ENCODE measurements at places on chromosomes 11 and 22.

- no peak for DNase-seq
Observed at GRCh38 chr11:19225581-19225980, 15.2 kb downstream of the E2F8 start.

DNA sequence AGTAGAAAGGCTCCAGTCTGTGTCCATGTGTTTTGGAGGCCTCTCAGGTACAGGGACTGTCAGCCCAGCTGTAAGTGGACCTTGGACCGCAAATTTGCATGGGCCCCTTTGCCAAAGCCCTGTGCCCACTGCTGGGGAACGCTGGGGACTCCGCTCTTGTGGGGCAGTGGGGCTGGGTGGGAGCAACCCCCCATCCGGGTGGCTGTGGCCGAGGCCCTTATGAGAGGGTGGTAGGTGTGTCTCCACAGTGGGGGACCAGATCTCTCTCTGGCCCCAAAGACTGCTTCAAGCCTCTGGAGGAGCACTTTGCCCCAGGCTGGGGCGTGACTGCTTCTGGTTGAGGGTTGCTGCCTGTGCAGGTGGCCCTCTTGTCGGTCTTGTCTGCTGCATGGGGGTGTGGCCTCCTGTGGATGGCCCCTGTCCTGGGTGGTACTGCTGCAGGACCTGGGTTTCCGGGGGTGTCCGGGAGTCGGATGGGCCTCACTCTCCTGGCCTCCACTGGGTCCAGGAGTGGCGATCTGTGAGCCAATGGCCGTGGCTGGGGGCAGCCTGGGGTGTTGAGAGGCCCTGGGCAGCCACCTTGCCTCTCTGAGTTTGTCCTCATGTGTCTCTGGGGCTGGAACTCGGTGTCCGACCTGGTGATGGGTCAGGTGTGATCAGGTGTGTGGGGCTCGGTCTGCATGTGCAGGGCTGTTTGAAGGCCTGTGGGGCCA lies 15.9 kb downstream of the KCNQ1 start:
- no peak for DNase-seq

GRCh38 chr11:128553662-128554362 lies 33.5 kb downstream of the ETS1 start:
- DNase-seq = peak; percentile 59

DNA sequence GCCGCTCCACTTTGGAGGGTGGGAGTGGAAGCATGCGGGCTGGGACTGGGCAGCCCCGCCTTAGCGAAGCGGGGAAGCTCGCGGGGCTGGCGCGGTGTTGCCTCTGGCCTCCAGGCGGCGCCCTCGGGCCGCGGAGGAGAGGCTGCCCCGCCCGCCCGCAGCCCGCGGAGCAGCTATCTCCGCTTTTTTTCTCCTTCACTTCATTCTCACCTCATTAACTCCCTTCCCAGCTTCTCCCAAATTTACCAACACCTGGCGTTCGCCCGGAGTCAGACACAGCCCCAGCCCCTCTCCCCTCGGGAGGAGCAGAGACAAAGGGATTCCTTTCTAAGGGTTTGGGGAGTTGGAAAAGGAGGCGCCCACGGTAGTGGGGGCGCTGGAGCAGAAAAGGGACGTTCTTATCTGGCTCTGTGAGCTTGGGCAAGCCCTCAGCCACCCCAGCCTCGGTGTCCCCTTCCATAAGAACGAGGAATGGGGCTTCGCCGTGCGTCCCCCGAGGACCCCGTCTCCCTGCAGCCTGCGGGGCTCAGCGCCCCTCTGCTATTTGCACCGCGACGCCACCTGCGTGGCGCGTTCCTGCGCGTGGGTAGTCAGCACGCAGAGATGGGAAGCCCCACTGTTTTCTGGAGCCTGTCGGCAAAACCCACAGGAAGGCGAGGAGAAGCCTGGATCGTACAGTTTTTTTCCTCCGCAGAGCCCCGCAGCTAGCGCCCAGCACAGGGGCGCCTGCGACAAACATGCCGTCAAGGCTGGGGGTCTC lies 1.5 kb upstream of the WNT11 start:
- DNase-seq = peak; percentile 87

- no peak for DNase-seq
Observed at GRCh38 chr22:22712092-22712658, 67.8 kb downstream of the GGTLC2 start.

GRCh38 chr11:128343135-128343514 lies 244.2 kb downstream of the ETS1 start:
- DNase-seq = no peak

DNA sequence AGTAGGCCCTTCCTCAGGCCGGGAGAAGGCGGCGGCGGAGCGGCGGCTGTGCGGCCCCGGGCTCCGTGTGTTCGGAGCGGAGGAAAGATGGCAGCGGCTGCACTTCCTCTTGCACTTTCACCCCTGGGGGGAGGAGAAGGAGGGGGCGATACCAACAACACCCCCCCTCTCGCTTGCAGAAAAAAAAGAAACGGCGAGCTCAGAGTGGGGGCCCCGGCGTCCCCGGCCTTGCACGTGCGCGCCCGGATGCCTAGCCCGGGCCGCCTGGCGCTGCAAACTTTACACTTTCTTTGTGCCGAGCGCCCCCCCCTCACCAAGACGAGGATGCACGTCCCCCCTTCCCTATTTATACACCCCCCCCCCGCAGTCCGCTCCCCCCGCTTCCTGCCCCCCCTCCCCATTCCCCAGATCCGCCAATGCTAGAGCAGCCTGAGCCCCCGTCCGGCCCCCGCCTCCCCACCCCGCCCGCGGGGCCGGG lies at the start of gene PATZ1:
Gene PATZ1, minus strand, starts transcription at position 92 of the 478 bp plus-strand sequence. CDS start 744 bp downstream, outside the sequence.
- DNase-seq = peak; percentile 91

GRCh38 chr22:29635734-29636357 lies 32.4 kb downstream of the NF2 start:
- DNase-seq = peak; percentile 69

DNA sequence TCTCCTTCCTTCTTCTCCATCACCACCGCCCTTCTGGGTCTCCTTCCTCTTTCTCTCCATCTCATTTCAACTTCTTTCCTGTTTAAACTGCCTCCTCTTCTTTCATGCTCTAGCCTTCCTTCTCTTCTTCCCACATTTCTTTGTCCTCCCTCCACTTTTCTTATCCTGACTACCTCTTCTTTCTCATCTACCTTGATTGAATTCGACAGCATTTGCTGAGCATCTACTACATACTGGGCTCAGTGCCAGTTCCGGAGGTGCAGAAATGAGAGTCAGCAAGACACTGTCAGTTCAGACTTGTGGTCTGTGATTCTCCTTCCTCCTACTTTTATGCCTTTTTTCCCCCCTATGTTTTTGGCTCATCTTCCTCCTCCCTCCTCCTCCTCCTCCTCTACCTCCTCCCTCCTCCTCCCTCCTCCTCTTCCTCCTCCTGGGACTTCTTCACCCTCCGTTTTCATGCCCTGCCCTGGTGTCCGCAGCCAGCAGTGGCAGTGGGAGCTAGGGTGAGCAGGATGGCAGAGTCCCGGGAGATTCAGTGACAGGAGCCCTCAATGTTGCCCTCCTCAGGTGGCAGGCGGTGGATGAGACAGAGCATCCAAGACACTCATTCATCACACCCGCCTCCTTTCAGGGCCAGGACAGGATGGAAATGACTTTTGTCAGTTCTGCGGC lies 146.0 kb upstream of the SEZ6L start:
- no peak for DNase-seq

DNA sequence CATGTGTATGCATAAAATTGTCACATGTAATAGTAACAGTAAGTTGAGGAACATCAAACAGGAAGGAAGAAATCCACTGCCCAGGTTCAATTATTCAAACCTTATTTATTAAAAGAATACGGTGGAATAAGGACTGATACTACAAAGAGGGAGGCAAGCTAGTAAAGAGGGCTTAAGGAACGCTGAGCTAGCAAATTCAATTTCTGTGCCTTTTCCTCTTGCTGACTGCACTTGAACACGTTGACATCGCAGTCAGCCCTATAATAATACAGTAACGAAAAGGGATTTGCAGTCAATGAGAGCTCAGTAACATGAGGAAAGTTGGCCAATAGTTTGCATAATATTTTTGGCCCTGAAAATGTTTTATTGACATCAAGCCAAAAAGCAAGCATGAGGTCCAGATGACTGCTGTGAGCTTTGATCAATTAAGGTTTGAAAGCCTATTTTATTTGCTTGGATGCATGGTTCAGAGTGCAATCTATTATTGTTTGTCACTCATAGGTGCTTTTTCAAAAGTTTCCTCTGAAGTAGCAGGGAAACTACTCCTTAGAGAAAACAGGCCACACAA lies 861.8 kb downstream of the LRRC4C start:
- DNase-seq = no peak

DNA sequence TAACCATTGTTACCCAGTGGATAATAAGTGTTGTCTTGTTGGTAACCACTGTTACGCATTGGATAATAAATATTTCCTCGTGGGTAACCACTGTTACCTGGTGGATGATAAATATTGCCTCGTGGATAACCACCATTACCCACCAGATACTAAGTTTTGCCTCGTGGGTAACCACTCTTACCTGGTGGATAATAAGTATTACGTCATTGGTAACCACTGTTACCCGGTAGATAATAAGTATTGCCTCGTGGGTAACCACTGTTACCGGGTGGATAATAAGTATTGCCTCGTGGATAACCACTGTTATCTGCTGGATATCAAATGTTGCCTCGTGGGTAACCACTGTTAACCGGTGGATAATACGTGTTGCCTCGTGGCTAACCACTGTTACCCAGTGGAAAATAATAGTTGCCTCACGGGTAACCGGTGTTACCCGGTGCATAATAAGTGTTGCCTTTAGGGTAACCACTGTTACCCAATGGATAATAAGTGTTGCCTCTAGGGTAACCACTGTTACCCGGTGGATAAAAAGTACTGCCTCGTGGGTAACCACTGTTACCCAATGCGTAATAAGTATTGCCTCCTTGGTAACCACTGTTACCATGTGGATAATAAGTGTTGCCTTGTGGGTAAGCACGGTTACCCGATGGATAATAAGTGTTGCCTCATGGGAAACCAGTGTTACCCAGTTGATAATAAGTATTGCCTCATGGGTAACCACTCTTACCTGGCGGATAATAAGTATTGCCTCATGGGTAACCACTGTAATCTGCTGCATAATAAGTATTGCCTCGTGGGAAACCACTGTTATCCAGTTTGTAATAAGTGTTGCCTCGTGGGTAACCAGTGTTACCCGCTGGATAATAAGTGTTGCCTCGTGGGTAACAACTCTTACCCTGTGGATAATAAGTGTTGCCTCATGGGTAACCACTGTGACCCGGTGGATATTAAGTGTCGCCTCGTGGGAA lies 21.9 kb upstream of the NXPE4 start:
- no peak for DNase-seq

DNA sequence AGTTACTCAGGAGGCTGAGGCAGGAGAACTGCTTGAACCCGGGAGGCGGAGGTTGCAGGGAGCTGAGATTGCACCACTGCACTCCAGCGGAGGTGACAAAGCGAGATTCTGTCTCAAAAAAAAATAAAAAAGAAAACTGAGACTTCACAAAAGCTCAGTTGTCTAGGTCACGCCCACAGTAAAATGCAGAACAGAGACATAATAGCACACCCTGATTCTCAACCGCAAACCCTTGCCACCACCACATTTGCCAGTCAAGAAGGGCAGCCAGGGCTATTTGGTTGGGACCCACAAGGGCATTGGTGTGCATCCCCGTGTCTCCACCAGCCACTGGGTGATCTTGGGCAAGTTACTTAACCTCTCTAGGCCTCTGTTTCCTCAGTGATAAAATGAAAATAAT lies 25.4 kb downstream of the CREB3L1 start:
- DNase-seq = no peak

GRCh38 chr22:25067851-25068421 lies 115.4 kb downstream of the KIAA1671 start:
- no peak for DNase-seq

- DNase-seq = no peak
Observed at GRCh38 chr11:117220568-117220967, 11.3 kb downstream of the PCSK7 start.

GRCh38 chr11:57459164-57460021 lies 935 bp upstream of the RTN4RL2 start:
- peak; percentile 50 for DNase-seq

- DNase-seq = no peak
Observed at GRCh38 chr11:107623183-107623582, 32.2 kb downstream of the ELMOD1 start.

DNA sequence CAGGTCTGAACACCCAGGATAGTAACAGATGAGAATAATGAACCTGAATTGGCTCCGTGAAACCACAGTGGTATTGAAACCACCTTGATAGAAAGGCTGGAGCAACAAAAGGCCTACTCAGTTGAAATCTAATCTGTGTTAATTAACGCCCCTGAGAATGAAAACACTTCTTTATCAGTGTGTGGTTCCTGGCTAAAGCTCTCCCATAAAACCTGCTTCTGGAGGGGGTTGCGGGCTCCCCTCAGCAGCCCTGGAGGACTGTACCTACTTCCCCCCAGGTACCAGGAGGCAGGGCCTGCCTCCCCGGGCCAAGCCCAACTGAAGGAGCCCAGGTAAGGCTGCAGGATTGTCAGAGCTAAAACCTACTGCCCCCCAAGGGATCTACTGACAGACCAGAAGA lies 54.6 kb downstream of the PLEKHA7 start:
- no peak for DNase-seq

GRCh38 chr11:111460340-111460739 lies 51.8 kb downstream of the BTG4 start:
- DNase-seq = no peak

- DNase-seq = no peak
Observed at GRCh38 chr11:10502065-10502680, 38.8 kb downstream of the RNF141 start.

DNA sequence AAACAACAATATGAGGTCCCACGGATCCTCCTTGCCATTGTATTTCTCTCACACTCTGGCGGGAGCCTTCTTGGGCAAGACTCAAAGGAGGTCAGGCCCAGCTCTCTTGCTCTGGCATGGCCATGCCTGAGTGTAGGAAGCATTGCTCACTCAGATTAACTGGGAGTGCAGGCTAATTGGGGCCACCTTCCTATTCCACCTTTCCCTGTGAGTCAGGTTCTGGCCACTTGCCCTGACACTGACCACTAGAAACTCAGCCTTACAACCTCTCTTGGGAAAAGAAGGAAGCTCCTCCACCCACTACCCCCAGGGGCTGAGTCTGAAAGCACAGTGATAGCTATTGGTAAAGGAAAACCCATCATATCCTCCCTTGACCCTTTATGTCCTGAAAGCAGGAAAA lies 121.8 kb upstream of the NTM start:
- DNase-seq = no peak

GRCh38 chr11:134666273-134667174 lies 254.5 kb upstream of the B3GAT1 start:
- no peak for DNase-seq

GRCh38 chr11:64763526-64764039 lies 3.8 kb upstream of the PYGM start:
- no peak for DNase-seq

Data from NB4 (cell line).